ENCODE measurements at places on chromosomes 12 and 14. TPM values are rescaled to one million over a fixed set of nuclear protein-coding genes. Genes with fewer than 3 reads are reported as not detected.

DNA sequence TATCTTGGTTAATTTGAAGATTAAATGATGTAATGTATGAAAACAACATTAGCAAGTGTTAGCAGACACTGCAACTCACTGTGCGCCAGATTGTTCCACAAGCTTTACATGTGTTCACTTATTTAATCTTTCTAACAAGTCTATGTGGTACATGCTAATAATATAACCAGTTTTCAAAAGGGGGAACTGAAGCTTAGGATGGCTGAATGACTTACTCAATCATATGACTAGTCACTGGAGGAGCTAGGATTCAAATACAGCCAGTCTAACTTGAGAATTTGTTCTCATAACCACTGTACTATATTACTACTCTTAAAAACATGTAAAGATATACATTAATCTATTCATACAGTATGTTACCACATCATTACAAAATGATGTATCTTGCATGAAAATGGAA lies 60.5 kb upstream of the LRIG3 start:
- DNase-seq = no peak

DNA sequence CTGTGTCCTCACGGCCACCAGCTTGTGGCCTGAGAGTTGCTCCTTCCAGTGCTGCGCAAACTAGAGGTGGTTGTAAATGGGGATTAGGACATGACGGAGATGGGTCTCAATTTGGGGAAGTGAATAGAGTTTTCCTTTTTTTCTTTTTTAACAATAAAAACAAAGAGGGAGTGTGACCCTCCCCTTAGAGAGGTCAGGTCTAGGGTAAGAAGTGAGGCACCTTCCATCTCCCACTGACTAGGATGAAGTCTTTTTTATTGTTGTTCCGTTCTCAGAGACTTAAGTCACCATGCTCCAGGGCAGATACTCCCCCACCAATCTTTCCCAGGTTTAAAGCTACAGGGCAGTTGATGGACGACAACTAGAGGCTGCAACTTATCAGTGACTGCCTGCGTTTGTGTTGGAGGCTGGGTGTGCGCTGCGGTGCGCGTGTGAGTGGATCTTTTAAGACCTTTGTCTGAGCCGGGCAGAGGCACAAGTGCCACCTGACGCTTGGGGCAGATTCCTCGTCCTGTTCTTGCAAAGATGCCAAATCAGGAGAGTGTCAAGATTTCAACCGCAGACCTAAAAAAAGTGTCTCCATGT lies 2.1 kb upstream of the GSC start:
- no peak for DNase-seq

DNA sequence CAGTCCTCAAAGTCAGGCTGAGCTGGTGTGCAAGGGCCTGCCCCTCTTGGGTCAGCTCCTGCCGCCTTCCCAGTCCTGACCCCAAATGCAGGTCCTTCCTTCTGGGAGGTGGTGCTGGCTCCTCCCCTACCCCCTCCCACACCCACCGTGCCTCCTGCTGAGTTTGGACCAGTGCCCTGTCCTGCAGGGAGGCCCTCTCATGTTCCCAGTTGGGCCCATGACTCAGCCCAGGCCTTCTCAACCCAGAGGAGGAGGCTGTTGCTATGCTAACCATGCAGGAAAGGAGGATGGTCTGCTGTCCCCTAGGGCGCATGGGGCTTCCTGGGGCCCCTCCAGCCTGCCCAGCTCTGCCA lies 4.4 kb downstream of the ZBTB42 start:
- DNase-seq = no peak

DNA sequence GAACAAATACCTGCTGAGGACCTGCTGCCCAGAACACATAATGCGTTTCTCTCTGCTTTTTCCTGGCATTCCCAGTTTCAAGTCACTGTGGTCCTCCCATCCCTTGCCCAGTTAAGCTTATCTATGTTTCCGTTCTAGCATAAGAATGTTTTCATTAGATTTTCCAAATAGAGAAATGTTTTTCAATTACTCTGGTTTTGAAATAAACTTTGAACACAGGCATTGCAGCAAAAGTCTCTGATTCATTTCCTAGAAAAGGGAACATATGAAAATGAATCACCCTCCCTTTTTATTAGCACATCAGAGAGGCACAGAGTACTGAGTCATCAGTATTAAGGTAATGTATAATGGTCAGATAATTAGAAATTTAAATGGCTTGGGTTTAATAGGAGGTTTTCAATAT lies 201.1 kb upstream of the TMEM260 start:
- no peak for DNase-seq

DNA sequence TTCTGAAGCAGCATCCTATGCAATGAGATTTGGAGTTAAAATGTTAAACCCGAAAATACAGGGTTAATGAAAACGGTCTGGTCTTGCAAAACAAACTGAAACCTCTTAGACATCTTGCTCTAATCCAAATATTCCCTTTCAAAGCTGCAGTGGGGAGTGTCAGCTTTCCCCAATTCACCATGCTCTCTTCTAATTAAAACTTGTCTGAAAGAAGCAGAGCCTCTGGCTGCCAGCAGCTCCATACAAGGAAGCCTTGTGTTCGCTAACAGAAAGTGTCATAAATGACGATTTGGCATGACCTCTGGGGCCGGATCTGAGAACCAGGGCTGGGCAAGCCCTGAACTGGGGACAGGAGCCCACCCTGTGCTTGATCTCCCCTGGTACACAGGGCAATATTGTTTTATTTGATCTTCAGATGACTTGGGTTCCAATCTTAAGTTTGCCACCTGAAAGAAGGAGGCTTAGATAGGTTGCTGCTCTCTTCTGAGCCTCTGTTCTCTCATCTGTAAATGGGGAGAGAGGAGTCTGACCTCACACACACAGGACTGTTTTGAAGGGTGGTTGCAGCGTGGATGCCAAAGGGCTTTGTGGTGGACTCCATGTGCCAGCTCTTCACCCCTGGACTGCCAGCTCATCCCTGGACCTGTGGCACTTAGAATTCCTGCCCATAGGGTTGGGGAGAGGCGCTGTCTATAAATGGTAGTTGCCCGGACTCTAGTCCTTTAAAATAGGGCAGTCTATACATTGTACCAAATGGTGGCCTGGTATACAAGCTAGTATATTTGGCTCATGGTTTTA lies 7.8 kb downstream of the KMT5A start:
- no peak for DNase-seq

- no peak for DNase-seq
These were observed 273.9 kb upstream of the MIS18BP1 start for GRCh38 chr14:45526715-45527549.

DNA sequence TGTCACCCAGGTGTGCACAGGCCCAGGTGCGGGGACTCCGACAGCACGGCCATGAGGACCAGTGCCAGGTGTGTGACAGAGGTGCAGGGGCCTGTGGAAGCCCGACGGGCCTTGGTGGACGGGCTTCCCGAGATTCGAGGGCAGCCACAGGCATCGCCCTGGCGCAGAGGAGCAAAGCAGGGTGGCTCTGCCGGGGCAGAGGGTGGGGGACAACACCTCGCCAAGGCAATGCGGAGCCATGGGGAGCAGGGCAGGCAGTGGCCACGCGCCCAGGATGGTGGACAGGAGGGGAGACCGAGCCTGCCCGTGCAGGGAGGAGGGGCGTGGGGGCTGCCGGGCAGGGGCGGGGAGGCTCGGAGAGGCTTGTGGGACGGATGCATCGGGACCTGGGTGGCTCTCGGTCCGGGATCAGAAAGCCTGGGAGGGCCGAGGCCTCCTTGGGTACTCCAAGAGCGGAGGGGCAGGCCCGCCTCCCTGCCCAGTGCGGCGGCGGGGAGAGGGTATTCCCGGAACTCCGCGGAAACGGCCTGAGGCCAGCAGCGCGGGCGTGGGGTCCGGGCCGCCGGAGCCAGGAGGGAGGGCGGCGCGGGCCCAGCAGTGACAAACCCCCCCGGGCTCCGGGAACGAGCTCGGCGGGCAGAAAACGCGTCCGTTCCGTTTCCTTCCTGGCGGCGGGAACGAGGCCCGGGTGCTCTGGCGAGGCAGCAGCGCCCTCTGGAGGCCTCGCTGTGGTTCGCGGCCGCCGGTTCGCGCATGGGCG lies 1.6 kb downstream of the TMEM121 start:
- peak; percentile 91 for DNase-seq

DNA sequence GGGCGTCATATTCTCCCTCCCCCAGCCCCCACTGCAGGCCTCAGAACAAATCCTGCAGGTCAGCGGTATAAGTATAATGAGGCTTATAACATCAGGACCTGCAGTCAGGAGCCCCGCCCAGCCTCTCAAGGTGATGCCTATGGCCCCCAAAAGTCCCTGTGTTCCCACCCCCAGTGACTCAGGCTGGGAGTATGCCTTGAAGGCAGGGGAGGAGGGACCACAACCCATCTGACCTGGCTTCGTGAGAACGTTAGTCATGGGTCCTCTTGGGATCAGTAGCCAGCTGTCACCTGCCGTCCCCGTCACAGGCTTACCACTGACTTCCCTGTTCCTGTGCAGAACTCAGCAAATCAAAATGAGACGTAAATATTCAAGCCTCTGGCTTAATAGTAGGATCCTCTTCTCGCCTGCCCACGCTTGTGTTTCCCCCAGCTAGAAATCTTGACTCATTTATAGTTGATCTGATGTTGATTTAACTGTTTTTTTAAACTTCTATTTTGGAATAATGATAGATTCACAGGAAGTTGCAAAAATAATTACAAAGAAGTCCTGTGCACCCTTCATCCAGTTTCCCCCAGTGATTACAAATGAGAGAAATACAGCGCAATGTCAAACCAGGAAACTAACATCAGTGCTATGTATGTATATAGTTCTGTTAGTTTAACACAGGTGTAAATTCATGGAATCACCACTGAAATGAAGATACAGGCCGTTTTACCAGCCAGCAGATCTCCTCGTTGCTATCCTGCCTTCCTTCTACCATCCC lies 107.5 kb downstream of the ADGRD1 start:
- no peak for DNase-seq

- DNase-seq = no peak
These were observed 126.9 kb upstream of the RBM19 start for GRCh38 chr12:114092981-114093380.

GRCh38 chr14:33655421-33655820 lies 295.5 kb downstream of the EGLN3 start:
- no peak for DNase-seq

DNA sequence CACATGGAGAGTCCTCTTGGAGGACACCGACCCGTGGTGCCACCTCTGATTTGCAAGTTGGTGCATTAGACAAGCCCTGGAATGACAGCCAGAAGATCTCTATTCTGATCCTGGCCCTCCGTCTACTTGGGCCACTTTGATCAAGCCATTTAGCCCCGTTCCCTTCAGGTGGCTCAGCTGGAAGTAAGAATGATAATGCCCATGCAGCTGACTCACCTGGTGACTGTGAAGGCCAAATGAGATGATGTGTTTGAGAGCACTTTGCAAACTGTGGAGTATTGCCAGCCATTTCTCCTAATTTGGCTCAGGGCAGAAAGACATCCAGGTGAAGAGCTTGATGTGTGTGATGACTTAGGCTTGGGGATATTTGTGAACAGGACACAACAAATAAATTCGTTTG lies 165.9 kb downstream of the ETV6 start:
- no peak for DNase-seq

GRCh38 chr12:109592195-109592904 lies 18.8 kb downstream of the MVK start:
- peak; percentile 81 for DNase-seq

DNA sequence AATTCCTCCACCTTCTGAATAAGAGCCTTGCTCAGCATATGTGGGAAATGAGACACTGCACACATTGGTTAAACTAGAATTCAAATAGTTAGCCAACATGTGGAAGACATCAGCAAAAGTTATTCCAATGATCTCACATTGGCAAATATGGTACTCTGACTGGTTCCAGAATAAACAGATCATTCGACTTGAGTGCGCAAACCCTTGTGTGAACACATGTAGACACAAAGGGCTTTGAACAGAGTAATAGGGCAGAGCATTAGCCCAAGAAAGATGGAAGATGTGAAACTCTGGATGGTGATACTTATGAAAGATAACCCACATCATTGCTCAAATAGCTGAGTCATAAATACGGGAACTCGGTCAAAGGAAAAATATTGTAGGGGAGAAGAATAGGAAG lies 1133.4 kb upstream of the SEL1L start:
- DNase-seq = no peak

GRCh38 chr12:3945671-3946070 lies 72.5 kb upstream of the PARP11 start:
- no peak for DNase-seq

DNA sequence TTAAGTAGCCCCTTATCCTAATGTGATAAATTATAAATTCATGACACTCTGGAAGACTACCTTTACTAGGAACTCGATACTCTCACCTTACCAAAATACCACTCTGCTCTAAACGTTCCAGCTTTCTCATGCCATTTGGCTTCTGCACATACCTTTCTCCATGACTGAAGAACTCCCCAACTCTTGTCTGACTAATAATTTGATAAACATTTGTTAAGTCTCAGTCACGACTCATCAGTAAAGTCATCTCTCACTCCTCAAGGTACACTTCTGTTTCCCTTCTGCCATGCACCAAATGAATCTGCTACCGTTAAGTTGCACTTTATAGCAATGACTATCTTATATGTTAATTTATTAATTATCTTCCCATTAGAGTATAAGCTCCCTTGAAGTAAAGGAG lies 498.3 kb upstream of the NOVA1 start:
- DNase-seq = no peak

GRCh38 chr12:172732-173161 lies 41.2 kb downstream of the SLC6A12 start:
- no peak for DNase-seq

- DNase-seq = peak; percentile 44
These were observed 71.3 kb downstream of the DUSP6 start for GRCh38 chr12:89280833-89281538.

DNA sequence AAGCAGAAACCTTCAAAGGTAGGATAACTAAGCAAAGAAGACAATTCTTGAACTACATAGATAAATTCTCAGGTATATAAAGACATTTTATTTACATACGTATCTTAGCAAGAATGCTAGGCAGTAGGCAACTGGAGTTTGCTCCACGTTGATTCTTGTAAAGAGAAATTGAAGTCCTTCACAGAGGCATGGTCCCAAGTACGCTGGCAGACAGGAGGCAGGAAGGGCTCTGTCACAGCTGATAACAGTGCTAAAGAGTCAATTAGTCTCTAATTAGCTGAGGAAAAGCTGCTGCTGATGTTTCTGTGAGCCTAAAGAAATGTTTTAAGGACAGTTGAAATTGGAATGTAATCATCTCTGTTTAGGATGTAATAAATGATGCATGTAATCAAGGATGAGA lies 146.8 kb downstream of the METTL25 start:
- no peak for DNase-seq

- DNase-seq = no peak
These were observed 31.5 kb downstream of the EPS8 start for GRCh38 chr12:15757553-15758255.

The EGLN3 gene
- total RNA-seq = 133 TPM

The TCP11L2 gene
- 104 TPM for total RNA-seq

The PKP2 gene
- 423 TPM for total RNA-seq

The CEP170B gene
- 10.7 TPM for total RNA-seq

The NOVA1 gene
- 1.9 TPM for total RNA-seq

The TMTC1 gene
- 37.1 TPM for total RNA-seq

The C12orf50 gene
- not detected for total RNA-seq

The IL25 gene
- total RNA-seq = not detected

The LGR5 gene
- total RNA-seq = not detected

The PIANP gene
- 0.25 TPM for total RNA-seq
